ENCODE measurements at places on chromosomes 6 and 20.

DNA sequence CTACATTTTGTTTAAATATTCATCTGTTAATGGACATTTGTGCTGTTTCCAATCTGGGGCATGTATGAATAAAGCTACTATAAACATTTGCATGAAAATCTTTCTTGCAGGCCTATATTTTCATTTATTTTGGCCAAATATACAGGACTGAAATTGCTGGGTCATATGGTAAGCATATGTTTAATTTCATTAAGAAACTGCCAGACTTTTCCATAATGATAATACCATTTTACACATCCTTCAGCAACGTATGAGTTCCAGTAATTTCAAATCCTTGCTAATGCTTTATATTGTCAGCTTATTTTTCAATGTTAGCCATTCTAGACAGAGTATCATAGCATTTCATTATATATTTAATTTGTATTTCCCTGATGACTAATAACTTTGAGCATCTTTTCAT, 51.0 kb downstream of the GPR6 start:
- no peak for DNase-seq

- DNase-seq, result no peak
Measured at GRCh38 chr20:35021063-35021462, 65.4 kb downstream of the MYH7B start.

- DNase-seq, result no peak
Measured at GRCh38 chr6:157558487-157559200, 177.7 kb downstream of the ZDHHC14 start.

GRCh38 chr20:8589956-8590355, 457.9 kb downstream of the PLCB1 start:
- no peak for DNase-seq

DNA sequence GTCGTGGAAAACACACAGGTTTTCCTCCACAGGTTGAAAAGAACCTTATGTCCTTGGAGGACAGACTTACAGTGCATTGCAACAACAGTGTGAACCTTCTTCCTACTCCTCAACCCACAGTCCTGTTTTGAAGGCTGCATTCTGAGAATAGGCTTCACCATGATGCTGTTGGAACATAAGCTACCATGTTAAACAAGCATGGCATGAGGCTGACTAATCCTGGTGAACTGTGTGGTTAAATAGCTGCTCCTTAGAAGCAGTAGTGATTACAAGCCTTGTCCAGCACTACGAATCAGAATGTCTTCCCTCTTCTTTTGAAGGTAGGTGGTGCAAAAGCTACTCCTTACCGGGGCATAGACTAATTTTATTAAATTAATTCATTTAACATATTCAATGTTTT, 368.5 kb upstream of the EPHA7 start:
- no peak for DNase-seq

DNA sequence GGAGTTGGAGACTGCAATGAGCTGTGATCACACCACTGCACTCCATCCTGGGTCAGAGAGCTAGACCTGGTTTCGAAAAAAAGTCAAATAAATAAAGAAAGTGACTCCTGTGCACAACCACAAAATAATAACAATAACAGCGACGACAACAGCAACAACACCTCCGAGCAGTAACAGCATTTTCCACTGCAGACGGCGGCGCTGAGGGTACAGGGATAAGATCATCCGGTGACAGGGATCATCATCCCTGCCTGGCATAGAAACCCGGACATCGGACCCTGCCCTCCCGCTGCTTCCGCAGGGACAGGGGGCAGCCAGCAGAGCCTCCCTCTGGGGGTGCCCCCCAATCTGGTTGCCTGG, 11.5 kb downstream of the SRXN1 start:
- DNase-seq, result no peak

DNA sequence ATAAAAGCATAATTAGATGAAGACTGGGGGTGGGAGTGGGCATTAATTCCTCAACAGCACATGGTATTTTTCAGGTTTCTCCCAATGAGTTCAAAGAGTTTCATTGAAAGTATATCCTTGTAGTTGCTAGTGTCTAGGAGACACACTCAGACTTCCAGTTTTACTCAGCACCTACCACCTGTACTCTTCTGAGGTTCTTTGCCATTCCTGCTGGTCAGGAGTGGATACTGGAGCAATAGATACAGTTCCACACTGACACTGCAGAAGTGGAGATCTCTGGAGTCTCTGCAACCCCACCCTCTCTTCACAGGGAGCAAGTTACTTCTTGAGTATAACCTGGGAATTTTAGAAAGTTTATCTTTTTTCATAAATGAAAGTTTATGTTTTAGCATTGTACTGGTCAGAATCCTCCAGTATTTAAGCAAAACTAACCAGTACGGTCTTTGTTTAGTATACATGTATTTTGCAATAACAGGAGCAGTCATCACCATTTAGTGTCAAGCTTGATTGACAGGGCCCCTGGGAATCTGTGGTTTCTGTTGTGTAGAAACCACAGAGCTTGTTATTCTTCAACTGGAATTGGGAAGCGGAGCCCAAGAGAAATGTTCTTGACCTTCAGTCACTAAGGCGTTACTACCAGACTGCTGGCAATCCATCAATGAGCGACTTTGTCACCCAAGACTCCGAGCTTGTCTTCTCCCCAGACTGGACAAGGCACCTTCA, 148.1 kb downstream of the ZDHHC14 start:
- DNase-seq, result no peak

- no peak for DNase-seq
Measured at GRCh38 chr6:33724102-33725023, 12.9 kb upstream of the UQCC2 start.

- no peak for DNase-seq
Measured at GRCh38 chr6:11332463-11332862, 100.0 kb upstream of the NEDD9 start.

- DNase-seq, result no peak
Measured at GRCh38 chr20:31566658-31567379, 38.3 kb upstream of the ID1 start.

DNA sequence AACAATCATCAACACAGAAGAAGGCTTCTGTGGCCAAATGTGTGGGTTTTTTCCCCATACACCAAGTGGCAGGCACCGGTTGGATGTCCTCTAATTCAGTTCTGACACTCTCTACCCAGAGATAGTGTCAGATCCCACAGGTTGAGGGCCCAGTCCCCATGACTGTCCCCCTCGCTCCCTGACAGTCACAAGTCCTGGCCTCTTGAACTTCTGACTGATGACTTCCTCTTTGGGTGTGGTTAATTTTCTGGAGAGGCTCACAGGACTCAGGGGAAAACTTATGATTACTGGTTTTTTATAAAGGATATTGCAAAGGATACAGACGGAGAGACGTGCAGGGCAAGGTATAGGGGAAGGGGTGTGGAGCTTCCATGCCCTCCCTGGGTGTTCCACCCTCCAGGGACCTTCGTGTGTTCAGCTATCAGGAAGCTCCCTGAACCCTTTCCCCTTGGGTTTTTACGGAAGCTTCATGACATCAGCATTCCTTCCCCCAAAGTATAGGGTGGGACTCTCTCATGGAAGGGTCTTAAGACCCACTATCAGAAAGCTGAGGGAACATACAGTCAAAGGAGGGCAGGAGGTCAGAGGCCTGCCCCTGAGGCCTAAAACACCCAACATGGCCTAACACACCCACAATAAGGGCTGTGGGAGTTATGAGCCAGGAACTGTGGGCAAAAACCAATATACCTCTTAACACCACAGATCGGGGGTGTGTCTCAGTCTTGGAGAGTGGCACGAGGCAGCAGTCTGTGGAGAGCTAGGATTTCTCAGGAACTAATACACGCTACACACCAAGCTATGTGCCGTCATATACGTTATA, 33.3 kb downstream of the FARS2 start:
- no peak for DNase-seq

GRCh38 chr6:137025786-137026730, 18.7 kb downstream of the IL20RA start:
- DNase-seq, result no peak

DNA sequence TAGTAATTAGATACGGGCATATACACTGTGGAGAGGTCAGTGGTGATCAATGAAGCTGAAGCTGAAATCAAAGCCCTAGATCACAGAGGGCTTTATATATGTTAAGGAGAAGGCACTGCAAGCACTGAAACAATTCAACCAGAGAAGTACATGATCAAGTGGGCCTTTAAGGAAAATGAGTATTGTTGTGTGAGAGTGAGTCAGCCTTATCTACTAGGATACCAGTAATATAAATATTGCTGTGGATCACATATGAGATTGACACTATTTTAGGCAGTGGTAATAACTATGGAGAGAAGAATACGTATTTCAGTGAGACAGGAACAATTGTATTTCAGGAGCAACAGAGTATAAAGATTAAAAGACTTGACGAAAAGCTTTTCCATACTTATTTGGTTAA, 1172.2 kb upstream of the GJE1 start:
- no peak for DNase-seq

DNA sequence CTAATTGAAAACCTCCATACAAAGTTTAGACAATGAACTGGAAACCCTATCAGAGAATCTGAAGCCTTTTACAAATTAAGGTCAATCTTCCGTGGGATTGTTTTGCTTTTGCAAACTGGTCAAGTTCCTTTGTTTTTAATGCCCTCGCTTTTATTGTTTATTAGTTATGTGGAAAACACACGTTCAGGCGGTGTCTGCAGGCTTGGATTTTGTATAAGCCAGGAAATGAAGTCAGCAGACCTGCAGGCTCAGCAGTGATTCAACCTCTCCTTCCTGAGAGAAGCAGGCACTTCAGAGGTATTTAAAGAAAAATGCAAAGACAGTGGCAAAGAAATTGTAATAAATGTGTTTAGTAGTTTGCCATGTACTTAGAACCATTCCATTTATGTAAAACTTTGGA, 103.4 kb upstream of the PDE10A start:
- no peak for DNase-seq
